Airway epithelial cell (primary cell): ENCODE measurements at places on chromosomes 7 and 10. TPM values are rescaled to one million over a fixed set of nuclear protein-coding genes. Genes with fewer than 3 reads are reported as not detected.

OR6B1 gene
- total RNA-seq: not detected in 2 replicates

COL17A1 gene
- 507 and 607 TPM in 2 replicates for total RNA-seq

SLC13A1 gene
- not detected in 2 replicates for total RNA-seq

SP4 gene
- 2.4 and 2.7 TPM in 2 replicates for total RNA-seq

DEPP1 gene
- 0.70 and 2.6 TPM in 2 replicates for total RNA-seq

DYNC1I1 gene
- total RNA-seq: 0.21 TPM in 1 of 2 replicates, not detected in the other

STEAP1 gene
- total RNA-seq: 17.6 and 20.3 TPM in 2 replicates

MIOS gene
- total RNA-seq: 26.2 and 31.8 TPM in 2 replicates

REEP3 gene
- 56.3 and 65.9 TPM in 2 replicates for total RNA-seq

DNAH11 gene
- total RNA-seq: 0.23 and 1.3 TPM in 2 replicates

ARHGAP21 gene
- 38.8 and 45.9 TPM in 2 replicates for total RNA-seq

SPDYE16 gene
- total RNA-seq: 0.05 TPM in 1 of 2 replicates, not detected in the other

IGF2BP3 gene
- total RNA-seq: 22.0 and 28.0 TPM in 2 replicates

VGF gene
- total RNA-seq: 0.09 and 0.14 TPM in 2 replicates

PDGFA gene
- total RNA-seq: 58.2 and 72.8 TPM in 2 replicates

KIAA1549 gene
- 1.0 and 1.7 TPM in 2 replicates for total RNA-seq

ENTPD1 gene
- not detected in 2 replicates for total RNA-seq

ABCA13 gene
- total RNA-seq: 0.84 and 0.99 TPM in 2 replicates

NUTM2E gene
- total RNA-seq: not detected in 2 replicates

CLDN4 gene
- 126 and 137 TPM in 2 replicates for total RNA-seq

CFAP43 gene
- 0.09 and 0.21 TPM in 2 replicates for total RNA-seq

TYW1B gene
- total RNA-seq: 0.37 and 0.56 TPM in 2 replicates

TMEM140 gene
- total RNA-seq: not detected in 2 replicates

SDK1 gene
- total RNA-seq: 0.21 and 0.23 TPM in 2 replicates

CALCR gene
- total RNA-seq: not detected in 2 replicates

EN2 gene
- not detected in 2 replicates for total RNA-seq

EMX2 gene
- not detected in 2 replicates for total RNA-seq

FAM25G gene
- 5.3 and 29.8 TPM in 2 replicates for total RNA-seq

PLEKHA1 gene
- 52.7 and 62.3 TPM in 2 replicates for total RNA-seq

HIF1AN gene
- total RNA-seq: 6.6 and 8.4 TPM in 2 replicates

DMBT1 gene
- 0.07 TPM in 1 of 2 replicates, not detected in the other for total RNA-seq

CALHM3 gene
- not detected in 2 replicates for total RNA-seq

CLCN1 gene
- 0.21 TPM in 1 of 2 replicates, not detected in the other for total RNA-seq

ITIH2 gene
- total RNA-seq: not detected in 2 replicates

OPN4 gene
- not detected in 2 replicates for total RNA-seq

PRSS1 gene
- total RNA-seq: not detected in 2 replicates

AKR1D1 gene
- not detected in 2 replicates for total RNA-seq

OR13A1 gene
- total RNA-seq: not detected in 2 replicates

CDK14 gene
- total RNA-seq: 5.5 and 5.7 TPM in 2 replicates

GAD2 gene
- not detected in 2 replicates for total RNA-seq

PIP gene
- total RNA-seq: not detected in 2 replicates

RAMP3 gene
- not detected in 2 replicates for total RNA-seq

POT1 gene
- 12.6 and 20.7 TPM in 2 replicates for total RNA-seq

SPOCK2 gene
- total RNA-seq: not detected in 2 replicates

CNPY1 gene
- total RNA-seq: not detected in 2 replicates

EGR2 gene
- 0.28 TPM in 1 of 2 replicates, not detected in the other for total RNA-seq

CALML3 gene
- 7.7 and 9.0 TPM in 2 replicates for total RNA-seq

VSTM2A gene
- total RNA-seq: not detected in 2 replicates
